ENCODE measurements at places on chromosomes 1 and 21.

GRCh38 chr1:244361764-244362473 lies 89.8 kb downstream of the ADSS2 start:
- no peak for DNase-seq

GRCh38 chr1:27981145-27981544 lies 21.4 kb downstream of the XKR8 start:
- peak; percentile 49 for DNase-seq

- peak; percentile 77 for DNase-seq
Observed at GRCh38 chr1:45493116-45493697, 2.2 kb upstream of the TESK2 start.

GRCh38 chr1:236273358-236273757 lies 8.4 kb downstream of the ERO1B start:
- no peak for DNase-seq

GRCh38 chr21:38129711-38130110 lies 127.1 kb upstream of the KCNJ15 start:
- no peak for DNase-seq

DNA sequence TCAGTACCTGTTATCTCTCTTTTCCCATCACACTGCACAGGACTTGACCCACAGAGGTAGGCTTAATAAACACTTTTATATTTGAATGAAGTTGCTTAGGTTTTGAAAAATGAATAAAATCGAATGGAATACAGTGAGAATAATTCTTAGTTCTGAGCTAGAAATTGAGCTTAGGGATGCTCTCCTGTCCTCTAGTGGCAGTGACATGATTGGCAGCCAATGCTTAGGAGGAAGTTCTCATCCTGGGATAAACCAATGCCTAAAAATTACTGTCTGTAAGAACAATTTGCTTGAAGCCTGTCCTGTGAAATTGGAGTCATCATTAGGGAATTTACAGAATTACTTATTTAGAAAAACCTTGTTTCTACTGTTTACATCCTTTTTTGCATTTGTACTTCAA lies 21.3 kb upstream of the CYP4X1 start:
- DNase-seq: no peak

GRCh38 chr1:67764633-67765032 lies 68.6 kb downstream of the GNG12 start:
- no peak for DNase-seq

GRCh38 chr1:243827206-243827605 lies 22.8 kb downstream of the AKT3 start:
- no peak for DNase-seq

DNA sequence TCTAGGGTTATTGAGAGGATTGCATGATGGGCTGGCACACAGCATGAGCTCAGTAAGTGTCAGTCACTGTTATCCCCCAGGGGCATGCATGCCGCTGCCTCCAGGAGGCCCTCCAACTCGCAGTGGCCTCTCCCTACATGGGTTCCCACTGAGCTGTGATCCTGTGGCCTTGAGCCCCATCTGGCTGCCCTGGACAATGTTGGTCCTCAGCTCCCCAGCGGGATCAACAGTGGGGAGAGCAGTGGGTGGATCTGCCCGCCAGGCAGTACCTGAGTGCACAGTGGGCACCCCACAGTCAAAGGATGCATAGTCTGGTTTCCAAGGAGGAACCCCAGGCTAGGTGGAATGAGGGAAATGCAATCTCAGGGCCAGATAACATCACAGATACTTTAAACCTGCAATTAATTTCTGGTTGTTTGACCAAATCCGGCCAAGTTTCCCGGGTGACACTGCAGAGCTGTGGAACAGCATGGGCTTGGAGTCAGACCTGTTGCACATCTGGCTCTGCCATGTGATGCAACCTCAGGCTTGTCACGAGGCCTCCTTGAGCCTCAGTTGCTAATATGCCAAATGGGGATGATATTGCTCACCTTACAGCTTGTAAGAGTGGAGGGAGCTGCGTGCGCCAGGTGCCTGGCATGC lies 9.3 kb downstream of the PADI3 start:
- no peak for DNase-seq

DNA sequence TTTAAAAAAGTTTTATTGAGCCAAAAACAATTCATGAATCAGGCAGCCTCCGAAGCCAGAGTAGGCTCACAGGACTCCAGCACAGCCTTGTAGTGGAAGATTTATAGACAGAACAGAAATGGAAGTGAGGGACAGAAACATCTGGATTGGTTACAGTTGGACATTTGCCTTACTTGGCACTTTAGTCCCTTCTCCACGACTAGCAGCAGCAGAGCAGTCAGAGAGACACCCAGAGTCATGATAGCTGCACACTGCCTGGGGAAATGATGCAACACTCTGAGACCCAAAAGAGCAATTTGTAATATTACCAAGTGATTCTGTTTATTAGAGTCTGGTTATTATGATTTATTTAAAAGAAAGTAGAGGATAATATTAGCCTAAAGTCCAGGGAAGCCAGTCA lies 72.2 kb upstream of the KRTAP11-1 start:
- no peak for DNase-seq

GRCh38 chr21:36030581-36031189 lies 29.6 kb downstream of the SETD4 start:
- no peak for DNase-seq

- DNase-seq: no peak
Observed at GRCh38 chr1:40637470-40638007, 27.9 kb downstream of the RIMS3 start.

DNA sequence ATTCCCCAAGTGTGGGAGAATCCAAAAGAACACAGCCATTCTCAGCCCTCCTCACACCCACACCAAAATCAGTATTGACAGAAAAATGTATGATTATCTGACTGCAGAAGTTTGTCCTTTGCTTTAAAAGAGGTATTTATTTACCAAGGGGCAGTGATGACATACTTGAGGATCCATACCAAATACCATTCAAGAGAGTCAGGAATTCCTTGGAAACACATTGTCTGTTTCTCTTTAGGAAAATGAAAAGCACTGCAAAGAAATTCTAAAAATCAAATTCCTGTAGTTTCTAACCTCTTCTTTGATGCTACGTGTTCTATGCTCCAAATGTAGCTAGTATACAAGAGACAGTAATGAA lies 509.6 kb upstream of the CXADR start:
- DNase-seq: peak; percentile 3

DNA sequence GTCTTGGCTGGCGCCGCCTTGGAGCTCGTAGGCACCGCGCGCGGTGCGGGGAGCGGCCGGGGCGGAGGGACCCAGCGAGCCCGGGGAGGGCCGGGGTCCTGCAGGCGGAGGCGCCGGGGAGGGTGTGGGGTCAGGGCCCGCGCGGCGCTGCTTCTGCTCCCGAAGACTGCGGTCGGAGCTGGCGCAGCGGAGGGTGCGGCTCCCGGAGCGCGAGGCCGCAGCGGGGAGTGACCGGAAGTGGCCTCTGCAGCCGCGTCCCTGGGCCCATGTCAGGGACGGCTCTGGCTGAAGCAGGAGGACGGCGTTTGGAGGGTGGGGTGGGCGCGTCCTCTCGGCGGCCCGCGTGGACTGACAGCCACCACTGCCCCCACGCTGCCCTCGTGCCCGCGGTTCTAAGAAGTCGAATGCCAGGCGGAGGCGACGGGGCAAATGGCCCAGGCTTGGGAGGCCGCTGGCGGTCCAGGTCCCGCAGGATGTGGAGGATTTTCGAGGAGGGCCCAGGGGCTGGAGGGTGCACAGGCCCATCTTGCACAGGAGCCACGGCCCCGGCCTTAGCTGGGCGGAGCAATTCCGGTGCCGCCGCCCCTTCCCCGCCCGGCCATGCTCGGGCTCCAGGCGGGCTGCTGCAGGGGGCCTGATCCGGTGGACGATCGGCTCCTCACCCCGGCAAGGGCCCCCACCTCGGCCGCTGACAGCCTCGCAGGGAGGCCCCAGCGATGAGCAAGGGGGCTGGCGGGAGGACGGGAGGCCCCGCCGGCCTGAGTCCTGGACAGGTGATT lies 7.7 kb upstream of the ZNF669 start:
- peak; percentile 30 for DNase-seq

GRCh38 chr1:248757784-248758195 lies 2.2 kb upstream of the LYPD8 start:
- DNase-seq: no peak

GRCh38 chr1:53121319-53122172 lies 20.9 kb downstream of the SLC1A7 start:
- DNase-seq: no peak

- no peak for DNase-seq
Observed at GRCh38 chr1:159924025-159924790, 1.1 kb downstream of the TAGLN2 start.

DNA sequence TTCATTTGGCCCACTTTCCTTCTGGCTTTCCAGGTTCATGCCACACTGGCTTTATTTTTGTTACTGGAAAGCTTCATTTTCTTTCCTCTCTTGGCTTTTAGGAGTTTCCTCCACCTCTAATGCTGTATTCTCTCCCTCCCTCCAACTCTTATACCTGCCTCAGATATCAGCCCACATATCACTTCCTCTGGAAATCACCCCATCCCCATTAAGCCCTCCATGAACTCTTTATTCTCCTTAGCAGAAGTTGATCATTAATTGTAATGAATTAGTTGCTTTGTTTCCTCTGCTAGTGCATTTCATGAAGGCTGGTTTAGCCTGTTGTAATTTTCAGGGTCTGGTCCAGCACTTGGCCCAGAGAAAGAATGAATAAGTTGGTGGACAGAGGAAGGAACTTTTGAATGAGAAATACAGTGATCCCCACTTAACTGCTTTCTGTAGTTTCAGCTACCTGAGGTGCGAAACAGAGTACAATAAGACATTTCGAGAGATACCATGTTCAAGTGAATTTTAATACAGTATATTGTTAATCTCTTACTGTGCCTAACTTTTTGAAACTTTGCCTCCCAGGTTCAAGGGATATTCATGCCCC lies 1.7 kb downstream of the SOAT1 start:
- no peak for DNase-seq

GRCh38 chr1:180941518-180942275 lies 29.0 kb downstream of the KIAA1614 start:
- no peak for DNase-seq

- DNase-seq: no peak
Observed at GRCh38 chr21:41687633-41688032, 79.2 kb downstream of the RIPK4 start.

- DNase-seq: no peak
Observed at GRCh38 chr21:36354918-36355680, 30.1 kb upstream of the CHAF1B start.

DNA sequence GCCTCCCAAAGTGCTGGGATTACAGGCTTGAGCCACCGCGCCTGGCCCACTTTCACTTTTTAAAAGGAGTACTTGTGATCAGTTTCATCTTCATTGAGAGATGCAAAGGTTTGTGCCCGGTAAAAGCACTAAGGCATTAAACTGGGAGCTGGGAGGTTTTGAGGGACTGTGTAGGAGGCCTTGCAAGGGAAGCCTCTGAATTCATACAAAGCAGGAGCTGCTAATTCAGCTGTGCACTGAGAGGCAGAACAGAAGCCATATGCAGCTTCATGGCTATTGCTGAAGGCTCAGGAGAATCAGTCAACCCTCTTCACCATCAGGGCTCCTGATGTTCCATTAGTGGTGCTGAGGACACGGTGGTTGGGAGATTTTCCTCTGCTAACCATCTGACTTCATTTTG lies 77.7 kb downstream of the GPR88 start:
- no peak for DNase-seq

DNA sequence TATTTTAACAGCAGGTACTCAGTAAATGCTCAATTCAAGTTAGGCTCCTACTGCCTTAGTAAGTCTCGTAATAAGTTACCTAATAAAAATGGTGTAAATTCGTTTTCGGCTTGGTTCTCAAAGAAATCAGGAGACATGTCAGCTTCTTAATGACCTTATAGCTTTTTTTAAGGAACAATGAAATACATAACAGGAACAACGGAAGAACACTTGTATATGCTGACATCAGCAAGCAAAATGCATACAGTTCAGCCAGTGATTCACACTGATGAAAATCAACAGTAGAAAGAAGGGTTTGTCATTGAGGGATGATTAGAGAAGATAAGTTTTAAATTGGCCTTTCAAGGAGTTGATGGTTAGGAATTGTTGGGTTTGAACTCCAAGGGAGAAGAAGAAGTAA lies 13.3 kb downstream of the RPTN start:
- no peak for DNase-seq

- DNase-seq: peak; percentile 59
Observed at GRCh38 chr1:237166593-237167101, 124.7 kb downstream of the RYR2 start.

DNA sequence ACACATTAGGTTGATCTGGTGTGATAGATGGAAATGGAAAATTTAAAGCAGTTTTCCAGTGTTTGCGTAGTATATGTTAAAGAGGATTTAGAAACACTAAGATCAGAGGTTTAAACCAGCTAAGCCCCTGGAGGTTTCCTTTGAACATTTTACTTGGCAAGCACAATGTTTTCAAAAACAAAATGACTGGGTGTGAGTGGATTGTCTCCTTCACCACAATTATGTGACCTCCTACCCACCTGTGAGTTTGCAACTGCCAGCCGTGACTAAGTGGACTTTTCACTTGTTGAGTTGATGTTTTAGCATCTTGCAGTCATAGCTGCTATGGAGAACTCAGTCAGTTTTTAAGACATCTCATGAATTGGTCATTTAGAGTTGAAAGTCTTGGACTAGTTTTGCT lies 4.7 kb downstream of the CCDC190 start:
- no peak for DNase-seq

GRCh38 chr1:28173151-28173979 lies 3.1 kb downstream of the PTAFR start:
- no peak for DNase-seq

GRCh38 chr21:23664193-23664694 lies 1943.0 kb downstream of the MRPL39 start:
- no peak for DNase-seq

- no peak for DNase-seq
Observed at GRCh38 chr1:154350383-154350782, 25.1 kb downstream of the ATP8B2 start.

- no peak for DNase-seq
Observed at GRCh38 chr1:76939817-76940216, 72.5 kb downstream of the ST6GALNAC5 start.

- DNase-seq: peak; percentile 47
Observed at GRCh38 chr1:225877580-225877979, 4.6 kb downstream of the TMEM63A start.

DNA sequence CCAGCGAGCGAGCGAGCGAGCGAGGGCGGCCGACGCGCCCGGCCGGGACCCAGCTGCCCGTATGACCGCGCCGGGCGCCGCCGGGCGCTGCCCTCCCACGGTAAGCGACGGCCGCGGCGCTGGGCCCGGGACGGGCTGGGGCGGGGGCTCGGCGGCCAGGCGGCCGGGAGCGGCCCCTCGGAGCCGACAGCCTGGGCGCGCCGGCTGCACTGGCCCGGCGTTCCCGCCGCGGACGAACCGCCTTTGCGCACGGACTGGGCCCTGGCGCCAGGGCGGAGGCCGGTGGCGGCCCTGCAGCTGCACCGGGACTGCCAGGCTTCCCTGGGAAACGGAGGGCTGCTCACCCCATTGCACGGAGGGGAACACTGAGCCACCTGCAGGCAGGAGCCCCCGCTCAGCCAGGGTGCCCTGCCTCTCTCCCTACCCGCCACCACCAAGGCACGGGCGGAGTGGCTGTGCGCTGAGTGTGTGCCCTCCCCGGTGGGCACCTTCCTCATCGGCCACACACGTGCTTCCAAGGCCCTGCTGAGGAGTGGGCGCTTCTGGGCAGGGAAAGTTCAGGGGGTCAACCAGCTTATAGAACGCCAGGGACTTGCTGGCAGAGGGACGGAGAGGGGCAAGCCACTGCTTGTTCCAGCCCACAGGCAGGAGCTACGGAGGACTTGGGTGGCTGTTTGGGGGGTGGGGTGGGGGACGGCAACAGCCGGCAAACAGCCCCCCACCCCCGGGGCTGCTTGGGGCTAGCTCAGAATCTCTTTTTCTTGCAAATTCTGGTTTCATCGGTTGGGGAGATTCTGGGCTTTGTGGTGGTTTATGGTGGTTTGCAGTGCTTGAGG lies 532 bp downstream of the CSF1 start:
- DNase-seq: peak; percentile 25
